ENCODE measurements at places on chromosomes 7 and 10.

DNA sequence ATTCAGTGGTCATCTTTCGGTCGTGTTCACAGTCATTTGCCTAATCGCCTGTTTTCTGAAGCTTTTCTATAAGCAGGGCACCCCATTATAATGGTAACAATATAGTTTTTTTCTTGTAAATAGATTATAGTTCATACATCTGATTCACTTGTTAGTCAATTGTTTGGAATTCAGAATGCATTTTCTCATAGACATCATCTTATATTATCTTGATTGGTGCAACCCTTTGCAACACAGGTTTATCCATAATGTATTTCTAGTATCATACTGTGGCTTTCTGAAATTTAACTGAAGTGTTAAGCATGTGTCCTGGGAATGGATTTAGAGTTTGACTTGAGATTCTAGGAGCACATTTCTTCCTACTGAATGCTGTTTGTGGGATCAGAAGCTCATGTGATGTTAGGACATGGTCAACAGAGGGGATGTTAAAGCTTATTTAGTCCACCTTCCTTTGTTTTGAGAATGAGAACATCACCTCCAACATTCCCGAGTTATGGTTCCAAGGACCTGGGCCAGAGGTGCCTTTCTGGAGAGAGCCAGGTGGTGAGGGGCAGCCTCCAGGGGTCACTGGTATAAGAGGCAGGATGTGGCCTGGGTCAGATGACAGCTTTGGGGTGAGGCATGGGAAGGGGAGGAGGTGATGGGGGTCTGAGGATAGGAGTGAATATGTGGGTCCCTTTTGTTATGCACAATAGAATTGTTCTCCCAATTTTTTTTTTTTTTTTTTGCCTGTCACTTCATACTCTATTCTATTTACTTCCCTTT, 415.6 kb downstream of the EXOC4 start:
- no peak for DNase-seq

- peak; percentile 45 for DNase-seq
Measured at GRCh38 chr10:63866075-63866746, 345.0 kb downstream of the REEP3 start.

- DNase-seq: no peak
Measured at GRCh38 chr7:122651451-122651850, 47.5 kb downstream of the RNF133 start.

DNA sequence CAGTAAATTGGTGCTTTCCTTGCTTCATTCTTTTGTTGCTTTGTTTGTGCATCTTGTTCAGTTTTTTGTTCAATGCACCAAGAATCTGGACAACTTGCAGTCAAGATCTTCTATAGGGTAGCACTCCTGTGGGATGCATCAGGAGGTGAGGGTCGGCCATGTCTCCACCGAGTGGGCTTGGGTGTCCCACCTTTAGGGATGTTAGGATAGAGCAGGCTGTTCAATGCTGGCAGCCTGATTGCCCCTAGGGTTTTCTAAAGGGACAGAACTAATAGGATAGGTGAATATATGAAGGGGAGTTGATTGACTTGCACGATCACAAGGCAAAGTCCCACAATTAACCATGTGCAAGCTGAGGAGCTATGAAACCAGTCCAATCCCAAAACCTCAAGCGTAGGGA, 109.9 kb downstream of the GLRX3 start:
- DNase-seq: no peak

GRCh38 chr10:80700252-80700651, 162.6 kb downstream of the SH2D4B start:
- no peak for DNase-seq

DNA sequence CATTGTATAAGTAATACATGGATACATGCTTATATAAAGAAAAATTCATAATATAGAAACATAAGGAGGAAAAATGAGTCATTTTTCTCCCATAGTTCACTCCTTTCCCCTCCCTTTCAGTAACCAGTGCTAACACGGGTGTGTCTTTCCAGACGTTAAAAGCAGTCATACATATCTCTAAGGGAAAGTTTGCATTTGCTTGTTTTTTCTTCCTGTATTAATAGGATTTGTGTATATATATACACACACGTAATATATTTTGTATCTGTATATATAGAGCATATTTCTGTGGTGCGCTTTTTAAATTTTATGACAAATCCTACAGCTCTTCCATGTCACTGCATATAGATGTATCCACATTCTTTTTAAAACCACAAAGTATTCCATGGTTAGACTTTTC, 78.8 kb downstream of the RALA start:
- DNase-seq: no peak

DNA sequence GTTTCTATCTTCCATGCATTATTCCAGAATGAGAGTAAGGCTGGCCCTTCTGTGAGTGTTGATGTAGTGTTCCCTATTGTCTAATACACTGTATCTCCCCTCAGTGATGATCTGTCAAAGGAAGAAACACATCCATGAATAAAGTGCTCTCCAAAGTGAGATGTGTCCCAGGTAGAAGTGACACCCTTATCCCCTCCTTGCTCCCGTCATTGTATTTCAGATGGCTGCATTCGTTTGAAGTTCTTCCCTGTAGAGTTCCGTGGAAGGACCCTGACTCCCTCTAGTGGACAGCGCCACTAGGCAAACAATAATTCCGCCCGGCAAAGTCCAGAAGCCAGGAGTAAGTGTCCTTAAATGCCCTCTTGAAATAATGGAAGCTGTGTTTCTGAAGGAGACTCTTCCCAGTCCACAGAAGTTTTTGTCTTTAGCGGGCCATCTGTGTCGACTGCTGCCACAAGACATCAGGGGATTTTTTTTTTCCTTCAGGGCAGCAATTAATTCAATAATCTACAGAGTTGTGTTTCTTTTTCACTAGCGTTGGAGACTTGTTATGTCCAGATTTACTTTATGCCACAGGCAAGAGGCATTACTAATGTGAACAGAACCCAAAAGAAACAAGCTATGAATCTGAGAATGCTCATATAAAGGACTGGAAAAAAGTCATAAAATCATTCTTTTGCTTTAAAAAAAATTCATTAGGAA, 64.6 kb downstream of the THNSL1 start:
- peak; percentile 65 for DNase-seq

DNA sequence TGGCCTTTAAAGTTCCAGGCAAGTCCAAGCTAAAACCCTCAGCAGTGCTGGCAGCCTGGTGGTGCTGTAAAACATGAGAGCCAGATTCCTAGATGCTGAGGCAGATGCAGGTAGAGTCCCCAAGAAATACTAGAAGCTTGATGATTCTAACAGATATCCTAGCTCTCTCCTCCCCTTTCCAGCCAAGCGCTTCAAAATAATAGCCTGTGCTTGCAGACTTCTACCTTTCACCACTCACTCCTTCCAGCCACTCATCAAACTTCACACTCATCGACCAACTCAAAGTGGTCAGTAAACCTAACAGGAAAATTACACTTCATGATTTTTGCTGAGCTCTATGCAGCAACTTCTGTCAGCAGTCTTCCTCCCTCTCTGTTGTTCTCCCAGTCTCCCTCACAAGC, 50.2 kb downstream of the LMBR1 start:
- DNase-seq: no peak

- no peak for DNase-seq
Measured at GRCh38 chr7:12729112-12729511, 41.7 kb downstream of the ARL4A start.

DNA sequence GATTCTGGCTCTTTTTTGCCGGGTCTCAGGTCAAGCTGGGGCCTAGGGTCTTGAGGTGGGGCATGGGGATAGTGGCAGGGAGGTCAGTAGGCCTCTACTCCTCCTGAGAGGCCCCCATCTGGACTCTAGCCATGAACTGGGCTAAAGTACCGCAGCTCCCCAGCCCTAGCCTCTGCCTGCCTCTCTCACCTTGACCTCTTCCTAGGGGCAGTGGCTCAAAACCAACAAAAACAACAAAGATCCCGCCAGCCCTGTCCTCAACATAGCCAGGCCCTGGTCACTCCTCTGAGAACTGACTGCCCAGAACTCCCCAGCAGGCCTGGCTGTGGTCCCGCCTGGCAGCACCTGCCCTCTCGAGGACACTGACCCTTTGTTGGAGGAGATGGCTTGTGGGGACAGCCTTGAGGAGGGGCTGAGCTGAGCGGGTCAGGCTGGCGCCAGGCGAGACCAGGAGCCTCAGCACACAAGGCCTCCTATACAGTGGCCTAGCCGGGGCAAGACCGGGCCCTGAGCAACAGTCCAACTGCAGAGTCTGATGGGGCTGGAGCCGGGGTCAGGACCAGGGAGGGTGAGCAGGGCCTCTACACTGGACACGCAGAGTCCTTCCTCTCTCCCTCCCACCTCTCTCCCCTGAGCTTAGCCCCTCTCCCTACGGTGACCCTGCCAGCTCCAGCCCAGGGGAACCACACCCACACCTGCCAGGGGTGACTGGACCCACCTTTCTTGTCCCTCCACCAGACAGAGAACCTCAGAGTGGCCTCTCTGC, 11.6 kb upstream of the PPIF start:
- no peak for DNase-seq

DNA sequence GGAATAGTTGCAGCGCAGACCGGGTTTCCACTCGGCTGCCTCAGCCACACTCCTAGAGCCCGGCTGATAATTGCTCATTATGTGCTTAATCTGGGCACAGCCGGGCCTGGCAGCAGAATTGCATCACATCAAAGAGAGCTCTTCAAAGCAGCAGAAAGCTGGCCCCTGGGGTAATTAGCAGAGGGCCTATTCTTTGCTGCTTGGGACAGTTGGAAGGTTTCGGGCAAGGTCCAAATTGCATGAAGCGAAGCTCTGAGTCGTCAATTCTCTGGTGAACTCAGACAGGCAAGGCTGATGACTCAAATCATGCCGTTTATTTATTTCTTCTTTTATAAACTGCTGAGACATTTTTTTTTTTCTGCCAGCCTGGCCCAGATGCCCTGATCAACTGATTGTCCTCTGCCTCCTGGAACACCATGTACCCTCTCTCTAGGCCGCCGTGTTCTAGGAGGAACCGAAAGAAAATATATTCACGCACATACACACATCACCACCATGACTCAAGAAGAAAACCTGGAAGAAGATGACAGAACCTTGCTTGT, 242.2 kb downstream of the RAB11FIP2 start:
- DNase-seq: no peak

GRCh38 chr7:74309181-74309580, 20.0 kb downstream of the CLIP2 start:
- DNase-seq: no peak

DNA sequence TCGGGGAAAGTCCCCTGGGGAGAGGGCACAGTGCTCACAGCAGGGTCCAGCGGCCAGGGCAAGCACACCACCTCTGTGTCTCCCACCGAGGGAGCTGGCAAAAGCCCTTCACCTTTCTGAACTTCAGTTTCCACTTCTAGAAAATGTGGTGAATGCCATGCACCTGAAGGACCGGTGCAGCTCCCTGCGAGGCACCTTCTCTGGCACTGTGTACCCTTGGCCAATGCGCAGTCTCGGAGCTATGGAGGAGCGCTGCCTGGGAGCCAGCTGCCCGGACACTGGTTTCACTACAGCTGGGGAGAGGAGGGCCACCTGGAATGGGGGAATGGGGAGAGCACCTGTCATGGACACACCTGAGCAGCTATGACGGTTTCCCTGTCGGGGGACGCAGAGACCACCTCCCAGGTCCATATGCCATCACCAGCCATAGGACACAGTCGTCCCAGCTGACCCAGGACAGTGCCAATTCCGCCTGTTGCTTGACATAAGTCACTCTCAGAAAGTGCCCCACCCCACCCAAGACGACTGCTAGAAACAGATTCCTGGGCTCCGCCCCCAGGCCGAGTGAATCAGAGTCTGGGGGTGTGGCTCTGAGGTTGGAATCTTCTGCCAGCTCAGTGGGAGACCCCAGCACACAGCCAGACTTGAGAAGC, 16.8 kb downstream of the RASGEF1A start:
- DNase-seq: peak; percentile 46

DNA sequence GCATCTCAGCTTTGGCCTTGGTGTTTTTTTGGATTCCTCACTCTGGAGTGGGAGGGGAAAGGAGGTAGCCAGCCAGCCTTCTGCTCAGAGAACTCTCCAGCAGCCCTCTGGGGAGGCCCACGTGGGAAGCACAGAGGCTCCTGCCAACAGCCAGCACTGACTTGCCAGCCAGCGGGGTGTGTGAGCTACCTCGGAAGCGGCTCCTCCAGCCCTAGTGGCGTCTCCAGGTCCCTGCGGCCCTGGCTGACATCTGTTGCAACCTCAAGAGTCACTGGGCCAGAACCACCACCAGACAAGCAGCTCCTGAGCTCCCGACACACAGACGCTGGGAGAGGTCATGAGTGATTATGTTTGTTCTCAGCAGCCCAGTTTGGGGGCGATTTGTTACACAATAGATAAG, 180.2 kb upstream of the FZD8 start:
- DNase-seq: no peak

DNA sequence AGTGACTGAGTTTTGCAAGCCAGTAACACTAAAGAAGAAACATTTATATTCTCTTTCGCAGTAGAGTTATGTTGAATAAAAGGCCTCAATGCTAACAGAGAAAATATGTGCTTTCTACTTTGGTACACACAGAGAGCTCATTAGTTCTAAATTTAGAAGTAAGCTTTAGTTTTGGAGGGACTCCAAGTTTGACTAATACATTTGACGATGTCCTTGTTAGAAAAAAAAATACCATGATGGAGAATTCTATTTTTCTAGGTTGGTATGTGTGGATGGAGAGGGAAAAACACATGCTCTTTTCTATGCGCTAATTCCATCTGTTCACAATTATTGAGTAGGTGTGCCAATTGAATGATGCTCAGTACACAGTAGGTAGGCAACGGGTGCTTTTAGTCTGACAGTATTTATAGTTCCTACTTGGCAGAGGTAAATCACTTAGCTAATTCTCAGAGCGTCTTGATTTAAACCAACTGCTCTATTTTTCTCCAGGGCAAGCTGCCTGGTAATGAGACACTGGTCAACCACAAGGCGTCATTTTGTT, 327.2 kb upstream of the AKR1E2 start:
- no peak for DNase-seq

GRCh38 chr10:54749623-54750022, 51.4 kb downstream of the PCDH15 start:
- DNase-seq: no peak

Measured in activated T-cell treated with anti-CD3 and anti-CD28 coated beads, Interleukin-2, amount 50 U/mL, for 24 hours (primary cell).